ENCODE measurements at places on chromosomes 12 and 14. TPM values are rescaled to one million over a fixed set of nuclear protein-coding genes. Genes with fewer than 3 reads are reported as not detected.

The HPD gene
- 0.18 TPM for total RNA-seq

The OTOGL gene
- total RNA-seq, result 0.28 TPM

The MTA1 gene
- total RNA-seq, result 19.4 TPM

The CLEC9A gene
- total RNA-seq, result not detected

All from IMR-90 (cell line).